ENCODE measurements at places on chromosomes 16 and 17. TPM values are rescaled to one million over a fixed set of nuclear protein-coding genes. Genes with fewer than 3 reads are reported as not detected.

GRCh38 chr17:16927641-16928321 lies 44.1 kb downstream of the TNFRSF13B start:
- no peak overlapping the region for H3K27ac ChIP-seq
- H3K4me1 ChIP-seq = no peaks in the 10 kb centered on the region
- H3K36me3 ChIP-seq = no peaks in the 10 kb centered on the region
- no peaks in the 10 kb centered on the region for H3K27me3 ChIP-seq
- H3K4me3 ChIP-seq = no peak overlapping the region

DNA sequence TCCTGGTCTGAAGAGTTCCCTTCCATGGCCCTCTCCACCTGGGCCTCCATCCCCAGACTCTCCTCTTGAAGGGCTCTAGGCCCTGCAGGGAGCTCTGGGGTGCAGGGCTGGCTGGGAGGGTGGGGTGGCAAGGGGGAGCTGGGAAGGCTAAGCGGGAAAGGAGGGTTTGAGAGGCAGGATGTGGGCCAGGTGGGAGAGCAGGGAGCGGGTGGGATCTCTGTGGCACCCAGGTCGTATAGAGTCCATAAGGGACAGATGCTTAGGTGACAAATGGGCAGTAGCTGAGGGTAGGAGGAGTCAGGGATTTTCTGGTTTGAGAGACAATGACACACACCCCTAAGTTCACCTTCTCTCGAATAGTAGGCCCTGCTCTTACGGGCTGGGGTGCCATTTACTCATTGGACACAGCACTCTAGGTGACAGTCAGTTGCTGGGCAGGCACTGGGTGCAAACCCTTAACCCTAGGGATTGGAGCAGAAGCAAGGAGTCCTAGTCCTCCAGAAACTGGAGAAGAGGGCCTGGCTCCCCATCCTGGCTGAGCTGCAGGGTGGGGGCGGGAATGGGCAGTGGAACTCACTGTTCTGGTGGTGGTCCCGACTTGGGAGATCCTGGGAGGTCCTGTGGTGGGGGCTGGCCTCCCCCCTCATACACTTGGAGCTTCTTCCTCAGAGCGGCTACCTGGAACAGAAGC lies 15.3 kb downstream of the KIF18B start:
- H3K4me3 ChIP-seq = no peak overlapping the region
- DNase-seq = no peak
- H3K27me3 ChIP-seq = no peaks in the 10 kb centered on the region
- H3K36me3 ChIP-seq = no peaks in the 10 kb centered on the region

GRCh38 chr16:55384288-55385247 lies 60.6 kb downstream of the IRX6 start:
- no peaks in the 10 kb centered on the region for H3K27me3 ChIP-seq
- no peaks in the 10 kb centered on the region for H3K36me3 ChIP-seq
- DNase-seq = no peak
- no peaks in the 10 kb centered on the region for H3K4me1 ChIP-seq
- no peak overlapping the region for H3K4me3 ChIP-seq
- H3K27ac ChIP-seq = no peak overlapping the region

- H3K27ac ChIP-seq = peak overlapping the region; percentile 84
- peaks cover 19% of the 10 kb centered on the region for H3K27me3 ChIP-seq
- H3K4me1 ChIP-seq = peaks cover 33% of the 10 kb centered on the region
- peak; percentile 54 for DNase-seq
- no peaks in the 10 kb centered on the region for H3K36me3 ChIP-seq
These were observed 415 bp upstream of the FOXF1 start for GRCh38 chr16:86509759-86510464.

Gene TMEM208
- total RNA-seq = 23.0 TPM

GRCh38 chr17:78159575-78160158 lies 8.7 kb upstream of the SYNGR2 start:
- H3K4me3 ChIP-seq = no peak overlapping the region
- H3K4me1 ChIP-seq = no peaks in the 10 kb centered on the region
- no peaks in the 10 kb centered on the region for H3K36me3 ChIP-seq
- no peaks in the 10 kb centered on the region for H3K27me3 ChIP-seq
- no peak overlapping the region for H3K27ac ChIP-seq

DNA sequence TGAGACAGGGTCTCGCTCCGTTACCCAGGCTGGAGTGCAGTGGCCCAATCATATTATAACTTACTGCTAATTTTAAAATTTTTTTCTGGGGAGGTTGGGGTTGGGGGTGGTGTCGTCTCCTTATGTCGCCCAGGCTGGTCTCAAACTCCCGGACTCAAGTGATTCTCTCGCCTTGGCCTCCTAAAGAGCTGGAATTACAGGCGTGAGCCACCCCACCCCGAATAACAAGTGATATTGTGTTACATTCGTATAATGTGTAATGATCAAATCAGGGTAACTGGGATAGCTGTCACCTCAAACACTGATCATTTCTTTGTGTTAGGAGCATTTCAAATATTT lies 16.2 kb upstream of the KPNA2 start:
- DNase-seq = no peak
- H3K27ac ChIP-seq = peak overlapping the region; percentile 93
- no peaks in the 10 kb centered on the region for H3K36me3 ChIP-seq
- no peaks in the 10 kb centered on the region for H3K27me3 ChIP-seq
- H3K4me1 ChIP-seq = no peaks in the 10 kb centered on the region

GRCh38 chr16:30731411-30731810 lies 16.8 kb upstream of the PHKG2 start:
- no peak overlapping the region for H3K4me3 ChIP-seq
- no peak overlapping the region for H3K27ac ChIP-seq
- no peaks in the 10 kb centered on the region for H3K27me3 ChIP-seq
- no peaks in the 10 kb centered on the region for H3K4me1 ChIP-seq

Gene GLIS2
- 55.8 TPM for total RNA-seq

Gene CES3
- total RNA-seq = 2.8 TPM

- DNase-seq = no peak
- no peaks in the 10 kb centered on the region for H3K36me3 ChIP-seq
- H3K4me1 ChIP-seq = no peaks in the 10 kb centered on the region
- H3K4me3 ChIP-seq = no peak overlapping the region
- no peak overlapping the region for H3K27ac ChIP-seq
These were observed 215.7 kb downstream of the IRX3 start for GRCh38 chr16:54070789-54071343.

DNA sequence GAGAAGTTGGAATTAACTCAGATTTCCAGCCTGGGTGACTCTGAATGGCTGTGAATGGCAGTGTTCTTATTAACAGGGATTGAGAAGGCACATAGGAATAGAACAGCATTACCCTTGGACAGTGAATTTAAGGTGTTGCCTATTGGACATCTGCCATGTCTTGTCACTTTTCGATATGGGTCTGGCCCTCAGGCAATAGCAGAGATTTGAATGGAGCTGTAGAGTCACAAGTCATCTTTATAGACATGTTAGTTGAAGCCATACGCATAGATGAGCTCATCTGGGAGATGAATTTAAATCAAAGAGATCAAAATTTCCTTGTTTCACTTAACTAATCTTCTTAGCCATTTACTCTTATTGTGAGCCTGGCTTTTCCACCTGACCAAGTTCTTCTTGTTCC lies 14.9 kb upstream of the DHRS11 start:
- no peaks in the 10 kb centered on the region for H3K4me1 ChIP-seq
- H3K4me3 ChIP-seq = no peak overlapping the region
- DNase-seq = no peak

GRCh38 chr17:81577278-81578000 lies 25.3 kb upstream of the FAAP100 start:
- H3K4me1 ChIP-seq = no peaks in the 10 kb centered on the region
- H3K36me3 ChIP-seq = no peaks in the 10 kb centered on the region
- H3K27me3 ChIP-seq = no peaks in the 10 kb centered on the region
- peak; percentile 55 for DNase-seq
- peak overlapping the region; percentile 52 for H3K27ac ChIP-seq

- H3K27me3 ChIP-seq = no peaks in the 10 kb centered on the region
- no peak overlapping the region for H3K4me3 ChIP-seq
- H3K36me3 ChIP-seq = no peaks in the 10 kb centered on the region
- no peaks in the 10 kb centered on the region for H3K4me1 ChIP-seq
These were observed 112.5 kb upstream of the SOX9 start for GRCh38 chr17:72008236-72008876.

Gene LDHD
- 5.7 TPM for total RNA-seq

Gene KRT33A
- total RNA-seq = not detected

Gene POLR2C
- 98.8 TPM for total RNA-seq

DNA sequence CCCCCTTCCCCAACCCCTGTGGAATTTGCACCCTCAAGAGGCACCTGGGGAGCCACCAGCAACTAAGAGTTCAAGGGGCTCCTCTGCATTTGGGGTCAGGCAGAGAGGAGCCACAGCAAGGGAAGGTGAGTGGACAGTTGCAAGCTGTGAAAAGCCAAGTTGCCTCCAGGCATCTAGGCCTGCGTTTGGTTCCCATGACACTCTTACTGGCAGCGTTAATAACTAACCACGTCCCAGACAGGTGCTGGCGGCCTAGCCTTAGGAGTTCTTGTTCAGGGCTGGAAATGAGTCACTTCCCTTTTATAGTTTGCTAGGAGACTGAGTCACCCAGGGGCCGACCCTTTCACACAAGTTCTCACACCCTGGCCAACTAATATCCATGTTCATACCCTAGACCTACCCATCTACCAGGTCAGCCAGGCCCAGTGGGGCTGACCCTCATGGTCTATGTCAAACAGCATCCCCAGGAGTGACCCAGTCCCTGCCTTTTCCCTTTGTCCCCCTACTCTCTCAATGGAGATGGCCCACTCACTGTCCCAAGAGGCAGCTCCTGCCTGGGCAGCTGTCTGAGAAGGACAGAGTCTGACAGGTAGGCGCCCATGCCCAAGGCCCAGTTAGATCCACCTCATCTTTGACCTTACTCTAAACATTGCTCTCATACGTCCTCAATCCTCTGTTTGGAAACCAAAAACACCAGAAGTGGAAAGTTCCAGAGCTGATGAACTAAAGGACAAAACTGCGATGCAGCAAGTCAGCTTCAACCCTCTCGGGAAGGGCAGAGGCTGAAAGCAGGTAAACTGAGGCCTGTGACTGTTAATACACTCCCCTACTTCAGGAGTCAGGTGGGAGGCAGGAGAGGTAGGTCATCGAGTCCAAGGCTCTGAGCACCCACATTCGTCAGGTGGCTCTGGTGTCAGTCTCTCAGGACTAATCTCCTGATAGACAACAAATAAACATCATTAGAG lies 300.6 kb downstream of the SOX9 start:
- H3K4me3 ChIP-seq = no peak overlapping the region
- no peak for DNase-seq
- H3K27ac ChIP-seq = no peak overlapping the region
- no peaks in the 10 kb centered on the region for H3K27me3 ChIP-seq
- no peaks in the 10 kb centered on the region for H3K4me1 ChIP-seq

Gene SDR42E2
- not detected for total RNA-seq

Gene NUDT7
- total RNA-seq = 11.2 TPM

Measured in uterus (tissue), 4 donors.